Mesothelial cell of epicardium (in vitro differentiated cells): ENCODE measurements at places on chromosomes 12 and 14. TPM values are rescaled to one million over a fixed set of nuclear protein-coding genes. Genes with fewer than 3 reads are reported as not detected.
A peak's percentile ranks its signal among the peaks of the same experiment; 100 is the strongest.

DNA sequence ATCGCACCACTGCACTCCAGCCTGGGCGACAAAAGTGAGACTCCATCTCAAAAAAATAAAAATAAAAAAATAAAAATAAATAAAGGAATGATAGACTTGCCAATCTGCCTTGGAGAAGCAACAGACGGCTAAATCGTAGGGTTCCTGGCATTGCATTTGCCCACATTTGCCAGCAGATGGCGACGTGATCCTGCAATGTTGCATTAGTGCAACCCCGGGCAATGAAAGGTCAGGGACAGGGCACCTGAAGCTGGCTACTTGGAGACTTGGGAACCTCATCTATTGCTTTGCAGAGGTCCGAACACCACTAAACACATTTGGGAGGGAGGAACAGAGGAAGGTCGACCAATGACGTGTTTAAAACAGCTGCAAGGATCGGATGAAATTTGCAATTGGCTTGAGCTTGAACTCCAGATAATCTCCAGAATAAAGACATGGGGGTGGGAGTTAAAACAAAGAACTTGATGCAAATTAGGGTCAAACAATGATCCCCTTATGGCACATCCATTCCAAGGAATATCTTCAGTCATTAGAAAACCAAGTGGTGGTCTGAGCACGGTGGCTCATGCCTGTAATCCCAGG is 34.6 kb downstream of the SPRING1 start:
- no peaks in the 10 kb centered on the region for H3K36me3 ChIP-seq
- peak; percentile 69 for DNase-seq
- no peak overlapping the region for H3K27ac ChIP-seq
- H3K27me3 ChIP-seq, result no peaks in the 10 kb centered on the region
- H3K4me1 ChIP-seq, result peaks cover 7% of the 10 kb centered on the region
- no peak overlapping the region for H3K4me3 ChIP-seq

GRCh38 chr14:95101736-95102679 is 55.3 kb downstream of the DICER1 start:
- peaks cover 35% of the 10 kb centered on the region for H3K36me3 ChIP-seq
- H3K4me1 ChIP-seq, result peaks cover 25% of the 10 kb centered on the region
- peak overlapping the region; percentile 48 for H3K27ac ChIP-seq
- DNase-seq, result no peak

DNA sequence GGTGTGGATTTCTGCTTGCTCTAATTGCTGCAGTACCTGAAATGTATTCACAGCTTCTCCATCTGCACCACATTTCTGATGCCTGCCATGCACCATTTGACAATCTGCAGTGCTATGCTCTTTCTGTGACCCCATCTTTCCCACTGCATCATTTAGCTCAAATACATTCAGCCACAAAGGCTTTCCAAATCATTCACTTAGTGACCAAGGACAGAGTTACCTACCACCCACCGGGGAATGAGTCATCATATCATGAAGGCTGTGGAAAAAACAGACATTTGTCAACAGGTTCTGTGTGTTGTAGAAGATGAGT is 465.5 kb upstream of the ATP2B1 start:
- peaks cover 22% of the 10 kb centered on the region for H3K4me1 ChIP-seq
- peak overlapping the region; percentile 77 for H3K27ac ChIP-seq
- DNase-seq, result no peak
- H3K36me3 ChIP-seq, result no peaks in the 10 kb centered on the region

GRCh38 chr14:91906374-91906773 is 39.0 kb upstream of the TC2N start:
- H3K4me3 ChIP-seq, result no peak overlapping the region
- no peaks in the 10 kb centered on the region for H3K36me3 ChIP-seq
- peaks cover 7% of the 10 kb centered on the region for H3K27me3 ChIP-seq
- no peak overlapping the region for H3K27ac ChIP-seq

SLC24A4 gene
- total RNA-seq, result 0.04 TPM in 1 of 3 replicates, not detected in the others
